Brain (organoid and tissue), 16 donors: ENCODE measurements at places on chromosomes 11 and 22.
A peak's percentile ranks its signal among the peaks of the same experiment; 100 is the strongest.

- DNase-seq: peak; percentile 87
Observed at GRCh38 chr22:31625661-31626426, 36.2 kb downstream of the PISD start.

GRCh38 chr11:1276866-1277615 lies 32.4 kb downstream of the TOLLIP start:
- no peak for DNase-seq

GRCh38 chr11:117418737-117419481 lies 91.3 kb downstream of the CEP164 start:
- no peak for DNase-seq

- DNase-seq: no peak
Observed at GRCh38 chr11:77081381-77081851, 14.6 kb downstream of the CAPN5 start.

DNA sequence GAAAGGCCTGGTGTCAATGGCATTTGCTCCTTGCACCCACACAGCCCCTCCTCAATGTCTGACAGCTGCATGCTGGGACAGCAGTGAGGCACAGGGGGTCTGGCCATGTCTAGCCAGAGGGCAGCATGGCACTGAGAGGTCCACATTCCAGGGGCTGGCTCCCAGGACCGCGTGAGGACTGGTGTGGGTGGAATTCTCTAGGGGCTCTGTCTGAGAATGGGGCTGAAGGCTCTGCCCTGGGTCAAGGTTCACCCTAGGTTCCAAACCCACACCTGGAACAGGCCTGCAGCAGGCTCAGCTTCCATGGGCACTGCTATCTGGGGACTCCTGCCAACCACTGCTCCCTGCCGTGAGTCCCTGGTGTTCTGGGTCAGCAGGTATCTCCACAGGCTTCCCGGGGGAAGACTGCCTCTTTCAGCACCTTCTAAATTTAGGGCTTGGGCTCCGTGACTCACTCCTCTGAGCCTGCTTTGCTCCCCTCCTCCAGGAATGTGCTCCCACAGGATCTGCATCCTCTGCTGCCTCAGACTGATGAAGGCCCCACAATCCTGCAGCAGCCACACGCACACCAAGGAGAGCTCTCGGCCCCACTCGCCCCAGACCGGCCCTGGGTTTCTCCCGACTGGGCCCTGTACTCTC lies 4.2 kb downstream of the STARD10 start:
- DNase-seq: no peak

GRCh38 chr11:35126000-35126878 lies 12.7 kb upstream of the CD44 start:
- no peak for DNase-seq

DNA sequence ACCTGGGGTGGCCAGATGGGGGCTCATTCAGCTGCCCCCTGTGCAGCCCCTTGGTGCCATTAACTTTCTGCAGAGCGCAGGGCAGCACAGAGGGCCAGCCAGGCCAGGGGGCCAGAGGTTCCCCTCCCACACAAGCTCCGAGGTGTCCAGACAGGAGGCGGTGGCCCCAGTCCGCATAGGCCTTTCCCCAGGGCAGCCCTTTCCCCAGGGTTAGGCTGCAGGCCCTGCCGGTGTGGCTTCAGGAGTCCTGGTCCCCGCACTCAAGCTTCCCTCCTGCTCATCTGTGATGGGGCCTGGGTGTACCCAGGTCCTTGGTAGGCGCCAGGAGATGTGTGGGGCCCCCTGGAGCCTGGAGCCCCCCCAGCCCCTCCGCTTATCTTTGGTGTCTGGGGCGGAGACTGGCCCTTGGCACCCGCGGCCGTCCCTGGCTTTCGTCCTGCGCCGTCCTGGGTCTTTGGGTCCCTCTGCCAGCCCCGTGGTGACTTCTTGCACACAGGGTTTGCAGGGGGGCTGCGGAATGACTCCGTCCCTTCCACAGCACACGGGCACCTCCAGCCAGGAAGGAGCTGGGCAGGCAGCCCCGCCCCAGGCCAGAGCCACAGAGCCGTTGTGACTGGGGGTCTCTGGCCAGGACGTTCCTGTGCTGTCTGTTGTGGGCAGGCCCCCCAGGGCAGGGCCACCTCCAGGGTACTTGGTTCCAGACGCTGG lies 8.9 kb downstream of the BRSK2 start:
- no peak for DNase-seq
